ENCODE measurements at places on chromosomes 5 and 9. TPM values are rescaled to one million over a fixed set of nuclear protein-coding genes. Genes with fewer than 3 reads are reported as not detected.

Gene CRHBP
- polyA plus RNA-seq: 0.18 TPM

Gene PIP5K1B
- not detected for polyA plus RNA-seq

Gene SPINK6
- polyA plus RNA-seq: not detected

Gene BSPRY
- not detected for polyA plus RNA-seq

Gene KIF27
- polyA plus RNA-seq: 1.00 TPM

Gene GABRA1
- 0.02 TPM for polyA plus RNA-seq

Gene SLC45A2
- not detected for polyA plus RNA-seq

Gene ARID3C
- polyA plus RNA-seq: not detected

Gene FAM169A
- 0.88 TPM for polyA plus RNA-seq
